K562 (cell line): ENCODE measurements at places on chromosomes 4 and X.

DNA sequence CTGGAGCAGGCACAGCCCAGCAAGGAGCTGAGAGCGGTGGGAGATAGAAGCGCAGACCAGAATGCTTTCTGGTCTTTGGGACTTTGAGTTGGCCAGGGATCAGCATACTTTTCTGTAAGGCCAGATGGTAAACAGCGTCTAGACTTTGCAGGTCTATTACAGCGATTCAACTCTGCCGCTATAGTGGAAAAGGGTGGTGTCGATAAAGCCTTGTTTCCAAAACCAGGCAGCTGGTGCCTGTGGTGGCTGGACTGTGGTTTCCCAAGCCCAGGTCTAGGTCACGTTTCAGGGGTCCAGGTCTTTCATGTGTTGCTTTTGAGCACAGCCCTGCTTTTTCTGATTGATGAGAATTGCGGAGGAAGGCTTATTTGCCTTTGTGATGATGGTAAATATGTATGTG is 40.1 kb downstream of the HTT-AS start:
- no peak for DNase-seq

DNA sequence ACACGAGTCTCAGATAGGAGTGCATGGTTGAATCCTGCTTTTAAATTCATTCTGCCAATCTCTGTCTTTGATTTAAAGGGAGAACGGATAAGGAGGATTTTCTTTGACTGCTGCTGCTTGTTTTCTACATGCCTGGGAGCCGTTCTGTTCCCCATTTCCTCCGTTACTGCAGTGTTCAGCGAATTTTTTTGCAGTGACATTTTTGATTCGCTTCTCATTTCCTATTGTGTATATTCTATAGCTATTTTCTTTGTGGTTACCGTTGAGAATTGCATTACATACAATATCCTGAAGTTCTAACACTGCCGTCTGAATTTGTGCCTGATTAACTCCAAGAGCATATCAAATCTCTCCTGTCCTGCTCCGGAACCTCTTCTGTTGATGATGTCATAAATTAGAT is 14.8 kb upstream of the MAEA start:
- no peak for DNase-seq

GRCh38 chr4:83268491-83268890 is 16.1 kb downstream of the COQ2 start:
- DNase-seq: no peak

DNA sequence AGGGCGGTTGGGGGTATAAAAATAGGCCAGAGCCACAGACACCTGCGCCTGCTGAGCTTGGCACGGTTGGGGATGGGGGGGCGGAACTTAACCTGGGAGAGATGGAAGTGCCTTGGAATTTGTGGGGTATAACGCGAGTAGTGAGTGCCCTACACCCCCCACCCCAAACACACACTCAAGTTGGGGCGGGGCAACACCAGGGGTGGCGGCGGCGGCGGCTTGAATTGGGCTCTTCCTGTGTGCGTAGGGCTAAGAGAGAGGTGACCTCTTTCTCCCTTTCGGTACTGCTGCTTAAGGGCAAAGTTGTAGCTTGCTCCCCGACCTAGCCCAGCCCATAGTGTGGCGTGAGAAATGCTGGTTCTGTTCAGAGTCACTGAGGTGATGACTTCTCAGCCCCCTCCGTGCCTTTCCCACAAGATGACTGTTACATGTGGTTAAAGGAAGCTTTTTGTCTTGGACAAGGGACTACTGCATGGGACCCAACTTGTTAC is 839 bp downstream of the STK26 start:
- peak; percentile 9 for DNase-seq

DNA sequence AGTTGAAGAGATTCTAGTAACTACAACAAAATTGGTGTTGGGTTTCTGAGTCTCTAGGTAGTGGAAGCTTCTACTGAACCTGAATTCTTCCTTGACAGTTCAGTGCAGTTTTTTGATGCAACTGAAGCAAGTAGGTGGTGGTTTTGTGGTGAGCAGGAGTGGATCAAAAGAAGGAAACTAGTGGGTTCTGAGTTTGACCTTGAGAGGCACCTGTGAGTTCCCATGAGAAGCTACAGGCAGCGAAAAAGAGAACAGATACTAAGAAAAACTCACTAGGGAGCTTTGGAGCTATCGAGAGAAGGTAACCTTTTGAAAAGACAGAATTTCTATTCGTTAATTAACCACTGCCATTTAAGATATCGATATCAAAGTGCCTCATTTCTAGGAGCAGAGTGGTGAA is 145.2 kb downstream of the PDHA2 start:
- no peak for DNase-seq

DNA sequence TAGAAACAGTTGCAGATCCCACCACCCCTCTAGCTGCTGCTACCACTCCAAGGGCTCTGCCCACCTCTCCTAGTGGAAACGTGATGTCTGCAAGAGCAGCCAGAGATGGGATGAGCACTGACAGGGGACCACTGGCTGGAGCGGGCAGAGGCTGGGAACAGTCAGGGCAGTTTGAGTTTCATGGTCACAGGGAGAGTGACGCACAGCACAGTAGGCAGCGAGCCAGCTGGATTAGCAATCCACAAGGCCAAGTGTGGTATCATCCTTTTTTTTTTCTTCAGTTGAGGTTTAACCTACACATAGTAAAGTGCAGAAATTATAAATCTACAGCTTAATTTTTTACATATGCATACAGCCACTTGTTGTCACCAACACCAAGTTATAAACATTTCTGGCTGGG is 6.4 kb upstream of the SCML2 start:
- no peak for DNase-seq

DNA sequence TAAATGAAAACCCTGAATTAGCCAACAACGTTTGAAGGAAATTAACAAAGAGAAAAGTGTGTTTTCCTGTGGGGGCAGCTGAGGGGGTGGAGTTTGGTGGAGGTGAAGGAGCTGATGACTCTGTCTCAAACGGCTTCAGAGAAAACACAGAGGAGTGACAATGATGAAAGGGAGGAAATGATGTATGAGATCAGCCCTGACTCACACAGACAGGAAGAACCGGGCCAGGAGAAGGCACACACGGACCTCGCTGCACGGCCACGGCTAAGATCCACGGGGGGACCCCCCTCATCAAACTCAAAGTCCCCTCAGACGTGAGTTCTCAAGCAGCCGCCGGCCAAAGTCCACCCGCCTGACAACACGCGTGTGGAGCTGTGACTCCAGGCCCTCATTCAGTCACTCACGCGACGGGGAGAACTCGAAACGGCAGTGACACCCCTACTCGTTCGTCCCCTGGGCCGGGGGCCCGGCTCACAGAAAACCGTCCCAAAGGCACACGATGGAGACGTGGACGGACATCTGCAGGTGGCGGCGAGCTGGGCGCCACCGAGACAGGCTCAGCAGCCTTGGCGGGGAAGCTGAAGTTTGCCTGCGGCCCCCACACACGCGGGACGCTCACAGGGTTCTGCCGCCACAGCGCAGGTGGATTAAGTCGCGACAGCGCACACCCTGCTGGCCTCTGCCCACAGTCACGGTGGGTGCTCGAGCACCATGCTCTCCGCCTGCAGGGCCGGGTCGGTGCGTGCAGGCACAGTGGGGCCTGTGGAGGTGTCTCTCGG is 28.8 kb downstream of the PPP2R3B start:
- DNase-seq: no peak

DNA sequence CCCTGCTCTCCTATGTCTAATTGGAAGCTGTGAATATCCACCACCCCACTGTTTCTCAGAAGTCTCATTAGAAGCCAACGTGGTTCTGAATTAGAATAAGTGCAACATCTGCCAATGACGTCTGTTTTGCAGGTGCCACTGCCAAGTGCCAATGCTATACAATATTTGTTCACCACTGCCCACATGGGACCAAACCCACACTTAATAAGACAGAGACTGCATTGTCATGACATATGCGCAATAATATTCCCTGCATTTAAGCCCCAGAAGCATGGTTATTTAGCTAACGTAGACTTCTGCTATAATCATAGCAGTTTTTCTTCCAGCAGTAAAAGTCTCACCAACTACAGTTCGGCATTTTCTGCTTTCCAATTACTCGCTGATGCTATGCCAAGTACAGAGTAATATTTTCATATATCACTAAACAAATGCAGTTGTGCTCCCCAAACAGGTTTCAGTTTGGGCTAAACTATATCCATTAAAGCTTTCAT is 262.5 kb upstream of the PCDH18 start:
- DNase-seq: no peak

DNA sequence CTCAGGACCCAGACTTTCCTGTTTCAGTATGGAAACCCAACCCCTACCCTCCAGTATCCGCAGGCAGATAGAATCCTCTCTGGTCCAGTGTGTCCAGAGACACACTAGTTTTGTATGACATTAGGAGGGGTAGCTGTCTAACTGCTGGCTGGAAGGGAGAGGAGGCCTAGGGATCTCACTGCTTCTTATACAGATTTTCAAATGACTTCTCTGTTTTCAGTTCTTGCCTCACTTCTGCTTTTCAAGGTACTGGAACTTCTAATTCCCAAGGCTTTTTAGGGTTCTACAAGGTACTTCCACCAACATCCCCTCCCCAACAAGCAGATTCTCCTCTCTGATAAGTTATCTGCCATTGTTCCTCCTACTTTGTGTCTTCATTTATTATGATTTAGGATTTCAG is 6.1 kb downstream of the SGCB start:
- no peak for DNase-seq

- DNase-seq: peak; percentile 23
Measured at GRCh38 chrX:70134116-70134477, 850 bp downstream of the IGBP1 start.
